Stimulated activated CD4-positive, alpha-beta T cell treated with anti-CD3 and anti-CD28 coated beads, Interleukin-2, amount 100 ng/mL, for 24 hours (primary cell): ENCODE measurements at places on chromosomes 13 and 19.
A peak's percentile ranks its signal among the peaks of the same experiment; 100 is the strongest.

- no peak for DNase-seq
These were observed 2.0 kb downstream of the ZNF57 start for GRCh38 chr19:2902590-2903218.

- no peak for DNase-seq
These were observed 9.5 kb downstream of the RINL start for GRCh38 chr19:38868551-38868950.

DNA sequence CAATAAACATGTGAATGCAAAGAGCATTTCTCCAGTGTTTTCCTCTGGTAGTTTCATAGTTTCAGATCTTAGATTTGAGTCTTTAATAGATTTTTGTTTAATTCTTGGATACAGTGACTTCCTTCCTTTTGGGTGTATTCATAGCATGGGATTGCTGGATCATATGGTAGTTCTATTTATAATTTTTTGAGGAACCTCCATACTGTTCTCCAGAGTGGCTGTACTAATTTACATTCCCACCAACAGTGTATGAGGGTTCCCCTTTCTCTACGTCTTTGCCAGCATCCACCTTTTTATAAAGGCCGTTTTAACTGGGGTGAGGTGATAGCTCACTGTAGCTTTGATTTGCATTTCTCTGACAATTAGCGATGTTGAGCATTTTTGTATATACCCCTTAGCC, 9.3 kb upstream of the CALM3 start:
- no peak for DNase-seq

DNA sequence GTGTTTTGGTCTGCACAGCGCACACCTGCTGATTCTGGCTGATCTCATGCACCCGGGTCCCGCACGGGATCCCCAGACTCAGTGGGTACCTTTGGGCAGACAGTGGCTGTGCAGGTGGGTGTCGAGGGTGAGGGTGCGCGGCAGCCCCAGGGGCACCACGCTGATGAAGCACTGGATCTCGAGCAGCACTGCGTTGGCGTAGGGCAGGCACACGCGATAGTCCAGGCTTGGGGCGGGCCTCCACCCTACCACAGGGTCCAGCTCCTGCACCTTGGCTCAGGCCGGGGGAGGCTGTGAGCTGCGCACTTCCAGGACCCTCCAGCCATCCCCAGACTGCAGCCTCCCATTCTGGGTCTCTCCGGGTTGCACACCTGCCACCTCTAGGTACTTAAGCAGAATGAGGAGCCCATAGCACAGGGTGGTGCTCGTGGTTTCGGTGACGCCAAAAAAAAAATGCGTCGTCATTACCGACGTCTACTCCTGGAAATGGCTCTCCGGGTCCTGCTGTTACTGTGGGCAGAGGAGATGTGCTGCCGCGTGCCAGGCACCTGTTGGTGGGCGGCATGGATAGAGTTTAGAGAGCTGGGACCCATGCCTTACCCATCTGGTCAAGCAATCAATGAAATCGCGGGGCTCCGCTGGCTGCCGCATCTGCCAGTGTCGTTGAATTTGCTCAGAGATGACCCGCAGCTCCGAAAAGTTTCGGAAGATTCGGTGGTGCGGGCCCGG, 10.5 kb downstream of the EGLN2 start:
- no peak for DNase-seq

GRCh38 chr19:17806945-17807344, 12.0 kb downstream of the B3GNT3 start:
- no peak for DNase-seq

DNA sequence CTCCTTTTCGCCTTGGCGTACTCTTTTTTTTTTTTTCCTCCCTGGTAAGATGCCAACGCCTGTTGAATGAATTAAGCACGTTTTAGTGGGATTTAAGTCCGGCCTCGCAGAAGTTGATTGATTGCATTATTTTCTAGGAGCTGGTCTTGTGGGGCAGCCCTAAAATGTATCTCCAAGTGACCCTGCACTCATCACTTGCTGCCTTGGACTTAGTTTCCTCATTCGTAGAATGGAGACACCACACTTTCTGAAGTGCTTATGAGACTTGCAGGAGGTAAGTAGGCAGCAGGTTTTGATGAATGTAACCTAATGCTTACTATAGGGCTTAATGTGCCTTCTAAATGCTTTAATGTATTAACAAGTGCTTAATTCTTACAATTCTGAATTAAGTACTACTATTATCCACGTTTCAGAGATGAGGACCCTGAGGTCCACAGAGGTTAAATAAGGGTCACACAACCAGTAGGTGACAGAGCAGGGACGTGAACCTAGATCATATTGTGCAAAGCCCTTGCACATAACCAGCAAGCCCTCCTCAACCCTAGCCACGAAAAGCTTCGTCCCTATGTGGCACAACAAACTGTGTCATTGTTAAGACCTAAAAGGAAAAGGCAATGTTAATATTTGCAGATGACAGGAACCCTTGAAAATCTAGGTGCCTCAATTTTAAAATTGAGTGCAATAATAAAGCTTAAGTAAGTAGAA, 514 bp upstream of the ARGLU1 start:
- no peak for DNase-seq

- DNase-seq = no peak
These were observed 23.5 kb downstream of the DYRK1B start for GRCh38 chr19:39810424-39810823.

- DNase-seq = no peak
These were observed 2.3 kb downstream of the ITGBL1 start for GRCh38 chr13:101454767-101455166.

DNA sequence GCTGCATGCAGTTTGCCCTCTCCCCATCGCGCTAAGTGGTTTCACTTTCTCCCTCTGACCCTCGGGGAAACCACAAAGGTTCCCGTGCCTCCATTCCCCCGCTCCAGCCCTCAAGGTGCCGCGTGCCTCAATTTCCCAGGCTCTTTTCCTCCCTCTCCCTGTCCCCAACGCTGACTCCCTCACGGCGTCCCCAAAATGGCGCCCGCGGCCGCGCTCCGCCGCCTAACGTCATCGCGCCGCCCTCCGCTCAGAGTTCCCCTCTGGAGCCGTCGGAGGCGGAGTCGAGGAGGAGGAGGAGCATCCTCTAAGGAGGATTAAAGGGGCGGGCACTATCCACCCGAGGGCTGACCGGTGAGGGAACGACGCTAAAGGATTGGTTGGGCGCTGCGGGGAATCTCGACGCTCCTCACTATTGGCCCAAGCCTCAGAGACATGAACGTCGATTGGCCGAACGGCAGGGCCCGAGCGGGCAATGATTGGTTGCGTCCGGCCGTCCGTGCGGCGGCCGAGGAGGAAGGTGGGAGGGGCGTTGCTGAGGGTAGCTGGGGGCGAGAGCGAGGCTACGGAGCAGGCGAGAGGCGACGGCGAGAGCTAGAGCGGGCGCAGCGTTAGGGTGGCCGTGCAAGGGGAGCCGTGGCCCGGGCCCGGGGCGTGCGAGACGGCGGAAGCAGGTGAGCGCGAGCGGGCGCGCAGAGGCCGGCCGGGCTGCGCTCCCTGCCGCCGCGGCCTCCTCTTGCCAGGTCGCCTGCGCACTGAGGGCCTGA, at the start of gene ZNF574:
TSS of gene ZNF574 (plus strand) at position 551 of the 764 bp plus-strand sequence. CDS start 2,441 bp downstream, outside the sequence.
- peak; percentile 97 for DNase-seq

GRCh38 chr19:5837761-5838352, 1.6 kb downstream of the FUT6 start:
- DNase-seq = no peak

GRCh38 chr19:49954933-49955332, 6.0 kb downstream of the SIGLEC11 start:
- no peak for DNase-seq

DNA sequence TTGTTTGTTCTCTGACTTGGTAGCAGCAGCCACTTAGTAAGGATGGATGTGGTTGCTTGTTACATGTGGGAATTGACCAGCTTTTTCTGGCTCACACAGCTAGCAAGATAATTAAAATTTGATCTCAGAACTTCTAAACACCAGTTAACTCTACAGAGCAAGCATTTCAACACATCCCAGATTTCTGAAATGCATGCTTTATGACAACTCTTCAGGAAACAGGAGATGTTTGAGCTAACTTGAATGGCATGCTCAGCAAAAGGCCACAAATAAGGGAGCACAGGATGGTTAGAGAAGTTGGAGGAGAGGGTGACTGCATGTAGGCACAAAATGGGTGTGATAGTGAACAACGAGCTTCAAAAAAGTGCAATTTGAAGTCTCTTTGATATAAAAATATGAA, 167.1 kb upstream of the SPRY2 start:
- no peak for DNase-seq

GRCh38 chr19:30559446-30559845, 187.3 kb downstream of the ZNF536 start:
- no peak for DNase-seq

- DNase-seq = no peak
These were observed 17.5 kb upstream of the FLT3 start for GRCh38 chr13:28117689-28118377.

DNA sequence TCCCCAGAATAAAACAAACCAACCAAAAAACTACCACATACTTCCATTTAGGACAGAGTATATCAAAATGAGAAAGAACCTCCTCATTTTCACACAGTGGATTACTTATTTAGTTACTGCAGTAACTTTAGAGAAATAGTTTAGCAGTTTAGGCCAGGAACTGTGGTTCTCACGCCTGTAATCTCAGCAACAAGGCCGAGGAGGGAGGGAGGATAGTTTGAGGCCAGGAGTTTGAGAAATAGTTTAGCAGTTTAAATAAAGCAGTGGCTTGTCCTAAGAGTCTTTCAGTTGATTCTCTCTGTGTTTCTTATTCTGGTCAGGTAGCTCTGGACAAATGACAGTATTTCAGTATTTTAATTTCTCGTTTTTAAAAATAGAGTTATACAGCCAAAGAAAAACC, 9.4 kb downstream of the HMGB1 start:
- DNase-seq = no peak

DNA sequence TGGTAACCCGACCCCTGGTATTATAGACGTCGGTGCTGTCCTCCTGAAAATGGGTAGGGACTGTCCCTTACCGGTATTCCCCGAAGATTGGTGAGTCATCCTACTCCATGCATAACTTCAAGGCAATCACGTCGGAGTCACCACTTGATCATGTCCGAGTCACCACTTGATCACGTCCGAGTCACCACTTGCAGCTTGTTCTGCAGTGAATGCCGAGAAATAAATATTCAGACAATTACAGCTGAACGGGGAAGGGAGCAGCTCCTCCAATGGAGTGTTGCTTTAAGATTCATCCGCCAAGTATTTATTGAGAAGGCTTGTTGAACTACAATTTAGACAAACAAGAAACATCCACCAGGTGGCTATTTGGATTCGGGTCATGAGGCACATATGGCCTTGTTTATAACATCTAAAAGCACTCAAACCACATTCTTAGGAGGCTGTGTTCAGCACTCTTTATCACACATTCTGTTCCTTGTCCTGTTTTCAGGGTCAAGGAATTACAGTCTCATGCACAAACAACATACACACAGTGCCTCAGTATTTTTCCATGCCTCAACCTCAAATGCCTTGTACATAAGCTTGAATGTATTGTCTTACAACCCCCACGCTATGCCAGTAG, 43.1 kb downstream of the ZNF726 start:
- DNase-seq = no peak

GRCh38 chr13:66951426-66951825, 278.7 kb downstream of the PCDH9 start:
- DNase-seq = no peak

- DNase-seq = peak; percentile 88
These were observed 9.8 kb downstream of the PRX start for GRCh38 chr19:40403262-40403984.

DNA sequence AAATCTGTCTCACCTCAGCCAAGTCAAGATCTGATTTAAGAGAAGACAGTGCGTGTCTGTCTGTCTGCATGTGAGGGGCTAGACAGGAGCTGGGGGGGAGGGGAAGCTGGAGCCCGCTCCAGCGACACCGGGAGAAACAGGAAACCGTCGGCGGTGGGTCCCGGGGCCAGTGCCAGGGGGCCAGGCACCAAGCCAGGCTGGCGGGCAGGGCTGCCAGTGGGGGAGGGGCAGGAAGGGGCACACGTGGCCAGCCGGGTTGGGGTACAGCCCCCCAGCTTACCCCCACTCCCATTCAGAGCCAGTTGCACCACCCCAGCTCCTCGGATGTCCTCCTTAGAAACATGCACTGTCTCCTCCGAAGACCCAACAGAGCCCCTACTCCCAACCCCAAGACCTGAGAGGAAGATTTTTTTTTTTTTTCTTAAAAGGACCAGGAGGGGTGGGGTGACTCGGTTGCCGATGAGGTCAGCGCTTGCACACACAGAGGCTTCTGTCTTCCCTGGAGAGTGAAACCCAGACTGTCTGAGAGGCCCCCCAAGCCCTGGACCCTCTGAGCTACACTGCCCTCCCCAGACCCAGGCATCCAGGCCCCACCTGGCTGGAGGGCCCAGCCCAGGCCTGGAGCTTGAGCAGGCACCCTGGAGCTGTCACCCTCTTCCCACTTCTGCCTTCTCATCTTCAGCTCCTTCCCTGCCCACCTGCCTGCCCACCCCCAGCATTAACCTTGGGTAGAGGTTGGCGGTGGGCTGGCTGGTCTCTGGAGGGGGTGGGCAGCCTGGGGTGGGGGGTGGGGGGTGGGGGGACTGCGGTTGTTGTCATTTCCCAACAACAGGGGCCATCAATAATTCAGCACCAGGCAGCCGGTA, 4.0 kb downstream of the ERF start:
- no peak for DNase-seq

- DNase-seq = no peak
These were observed 165.0 kb downstream of the TM9SF2 start for GRCh38 chr13:99666146-99666805.

- DNase-seq = no peak
These were observed 112.0 kb downstream of the TBC1D4 start for GRCh38 chr13:75369981-75370380.

DNA sequence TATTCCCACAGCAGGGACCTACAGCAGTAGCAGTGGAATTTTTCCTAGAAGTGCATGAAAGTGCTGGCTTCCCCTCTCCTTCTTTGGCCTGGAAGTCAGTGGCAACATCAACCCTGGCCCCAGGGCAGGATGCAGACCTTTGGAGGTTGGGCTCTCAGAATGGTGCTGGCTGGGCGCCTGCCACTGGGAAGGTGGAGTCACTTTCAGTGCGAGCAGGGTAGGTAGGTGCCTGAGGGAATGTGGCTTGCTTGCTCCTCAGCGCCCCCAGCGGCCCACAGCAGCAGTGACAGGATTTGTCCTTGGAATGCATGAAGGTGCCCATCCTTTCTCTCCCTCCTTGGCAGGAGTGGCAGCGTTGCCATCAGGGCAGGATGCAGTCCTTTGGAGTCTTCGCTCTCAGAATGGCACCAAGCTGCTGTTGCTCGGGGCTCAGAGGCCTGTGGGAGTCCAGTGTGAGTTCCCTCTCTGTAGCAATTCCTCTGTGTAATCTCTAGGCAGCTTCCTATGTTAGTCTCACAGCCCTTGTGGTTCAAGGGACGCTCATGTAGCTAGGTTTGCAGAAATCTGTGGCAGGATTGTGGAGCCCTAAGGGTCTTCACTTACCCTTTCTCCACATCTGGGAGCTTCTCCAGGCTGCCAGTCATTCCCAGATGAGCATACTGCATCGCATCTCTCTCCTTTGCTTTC, 354.4 kb upstream of the DACH1 start:
- DNase-seq = peak; percentile 5

GRCh38 chr13:86051134-86052103, 252.2 kb upstream of the SLITRK6 start:
- no peak for DNase-seq

GRCh38 chr19:4717191-4717965, 6.3 kb downstream of the DPP9 start:
- DNase-seq = no peak
